Stimulated activated naive B cell treated with anti-CD40 and anti-IgM and Interleukin-4, amounts not matched to agents 10 μg/mL and 1 μg/mL and 100 μg/mL, for 72 hours (primary cell): ENCODE measurements at places on chromosomes 5 and 9.

DNA sequence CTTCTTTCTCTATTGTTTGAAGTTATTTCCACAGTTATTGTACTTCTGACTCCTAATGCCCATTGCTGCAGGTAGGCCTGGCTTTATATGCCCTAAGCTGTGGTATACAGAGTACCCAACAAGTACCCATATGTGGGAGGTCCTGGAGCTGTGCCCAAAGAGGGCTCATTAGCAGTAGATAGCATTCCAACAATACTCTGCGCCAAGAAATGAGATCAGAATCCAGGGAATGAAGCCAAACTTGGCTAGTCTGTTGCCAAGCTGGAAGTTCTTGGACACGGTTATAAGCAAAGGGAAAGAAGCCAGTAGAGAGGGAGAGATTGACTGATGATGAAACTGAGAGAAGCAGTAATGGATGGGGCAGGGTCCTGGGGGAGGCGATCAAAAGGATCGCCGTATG, 29.7 kb upstream of the FAM169A start:
- no peak for DNase-seq

- DNase-seq: no peak
Observed at GRCh38 chr9:16384993-16385392, 485.5 kb downstream of the BNC2 start.

DNA sequence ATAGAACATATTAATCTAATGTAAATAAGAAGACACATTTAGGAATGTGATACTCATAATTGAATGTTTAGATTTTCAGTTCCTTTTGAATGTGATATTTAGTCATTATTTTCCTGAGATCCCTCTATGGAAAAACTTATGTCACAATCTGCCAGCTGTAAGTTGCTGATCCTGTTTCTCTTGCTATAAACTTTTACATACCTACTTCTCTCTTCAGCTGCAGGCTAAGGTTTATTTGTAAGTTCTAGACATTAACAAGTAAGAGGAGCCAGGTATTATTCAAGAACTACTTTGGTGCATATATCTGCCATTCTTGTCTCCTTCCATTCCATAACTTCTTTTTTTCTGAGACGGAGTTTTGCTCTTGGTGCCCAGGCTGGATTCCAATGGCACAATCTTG, 462.4 kb downstream of the PRR16 start:
- DNase-seq: no peak

DNA sequence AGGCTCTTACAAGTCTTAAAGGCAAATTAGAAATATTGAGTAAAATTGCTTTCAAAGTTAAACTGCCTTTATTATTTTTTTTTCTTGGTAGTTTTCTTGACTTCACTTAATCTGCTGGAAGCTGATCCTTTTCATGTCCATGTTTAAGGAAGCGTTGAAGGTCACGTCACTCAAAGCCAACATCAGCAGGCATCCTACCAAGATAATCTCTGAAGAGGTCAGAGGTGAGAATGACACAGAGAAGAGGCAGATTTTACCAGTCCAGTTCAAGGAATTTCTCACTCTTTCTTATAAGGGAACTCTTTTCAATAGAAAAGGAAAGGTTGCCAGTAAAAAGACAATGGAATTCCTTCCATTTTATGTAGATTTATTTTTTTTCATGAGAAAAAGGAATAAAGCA, 259.8 kb downstream of the ANXA1 start:
- DNase-seq: no peak

- DNase-seq: no peak
Observed at GRCh38 chr5:82735160-82735789, 341.9 kb downstream of the TMEM167A start.

DNA sequence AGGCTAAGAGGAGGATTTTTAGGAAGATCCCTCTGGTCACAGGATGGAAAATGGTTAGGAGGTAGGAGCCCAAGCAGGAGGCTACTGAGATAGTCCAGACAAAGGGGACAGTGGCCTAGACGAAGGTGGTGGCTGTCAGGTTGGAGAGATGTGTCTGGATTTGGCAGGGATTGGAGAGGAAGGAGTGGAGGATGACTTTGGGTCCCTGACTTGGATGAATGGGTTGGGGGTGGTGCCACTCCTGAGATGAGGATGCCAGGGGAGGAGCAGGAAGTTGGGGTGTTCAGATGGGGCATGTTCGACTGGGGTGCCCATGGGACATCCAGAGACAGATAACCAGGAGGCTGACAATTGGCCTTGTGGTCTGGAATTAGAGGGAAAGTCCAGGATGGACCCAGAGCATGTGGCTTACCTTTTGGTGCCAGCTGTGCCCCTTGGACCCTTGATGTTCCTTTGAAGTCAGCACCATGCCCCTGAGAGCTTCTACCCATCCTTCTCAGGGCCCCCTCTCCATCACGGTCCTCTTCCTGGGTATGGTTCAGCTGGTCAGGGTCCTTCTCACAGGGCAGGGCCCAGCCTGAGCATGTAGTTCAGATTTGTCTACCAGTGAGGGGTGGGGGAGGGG, 15.1 kb upstream of the IGFBPL1 start:
- no peak for DNase-seq

DNA sequence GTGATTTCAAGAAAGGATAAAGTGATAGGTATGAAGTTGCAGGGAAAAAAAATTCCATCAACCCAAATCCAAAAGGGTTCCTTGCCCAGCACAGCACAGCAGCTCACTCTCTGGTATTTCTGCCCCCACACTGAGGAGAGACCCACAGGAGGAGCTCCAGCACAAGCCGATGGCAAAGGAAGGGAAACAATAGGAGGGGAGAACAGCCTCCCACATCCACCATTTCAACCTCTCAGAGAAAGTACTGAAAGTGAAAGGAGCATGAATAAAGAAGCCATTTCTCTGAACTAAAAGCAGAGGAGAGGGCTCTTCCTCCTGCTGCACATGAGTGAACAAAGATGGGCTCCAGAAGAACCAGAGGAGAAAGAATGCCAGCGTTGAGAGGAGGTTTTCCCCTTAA, 54.9 kb upstream of the ZSWIM6 start:
- no peak for DNase-seq

DNA sequence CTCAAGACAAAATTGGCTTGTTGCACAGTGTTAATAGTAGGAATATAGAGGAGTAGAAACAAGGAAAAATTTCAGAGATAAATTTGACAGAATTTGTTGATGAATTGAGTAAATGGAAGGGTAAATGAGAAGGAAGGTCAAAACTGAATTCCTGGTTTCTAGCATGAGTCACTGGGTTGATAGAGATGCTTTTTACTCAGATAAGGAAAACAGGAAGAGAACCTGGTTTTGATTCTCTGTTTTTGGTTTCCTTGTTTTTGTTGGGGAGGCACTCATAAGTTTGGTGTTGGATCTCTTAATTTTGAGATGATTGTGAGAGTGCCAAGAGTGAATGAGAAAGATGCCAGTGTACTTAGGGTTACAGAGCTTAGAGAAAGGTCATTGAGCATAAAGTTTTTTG, 7.1 kb downstream of the LRRC70 start:
- no peak for DNase-seq

GRCh38 chr5:146116361-146116760, 11.0 kb upstream of the PLAC8L1 start:
- no peak for DNase-seq

GRCh38 chr9:109310486-109310901, 10.4 kb downstream of the EPB41L4B start:
- DNase-seq: no peak

DNA sequence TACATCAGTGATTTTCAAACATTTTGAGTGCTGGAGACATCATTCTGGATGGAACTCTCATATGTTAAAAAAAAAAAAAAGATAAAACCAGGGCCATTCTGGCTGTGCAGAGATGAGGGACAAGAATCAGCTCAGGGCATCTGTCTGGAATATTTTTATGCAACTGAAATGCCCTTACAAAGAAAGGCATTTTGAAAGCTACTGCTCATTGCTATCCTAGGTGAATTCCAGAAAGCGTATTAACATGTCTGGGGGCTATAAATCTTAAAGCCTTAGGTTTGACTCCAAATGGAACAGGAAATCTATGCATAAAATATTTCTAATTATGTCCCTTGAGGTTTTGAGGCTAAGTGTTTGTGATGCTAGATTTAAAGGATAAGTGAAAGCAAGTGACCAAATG, 14.9 kb upstream of the PCSK1 start:
- no peak for DNase-seq

GRCh38 chr5:38060354-38060753, 198.0 kb upstream of the EGFLAM start:
- no peak for DNase-seq

DNA sequence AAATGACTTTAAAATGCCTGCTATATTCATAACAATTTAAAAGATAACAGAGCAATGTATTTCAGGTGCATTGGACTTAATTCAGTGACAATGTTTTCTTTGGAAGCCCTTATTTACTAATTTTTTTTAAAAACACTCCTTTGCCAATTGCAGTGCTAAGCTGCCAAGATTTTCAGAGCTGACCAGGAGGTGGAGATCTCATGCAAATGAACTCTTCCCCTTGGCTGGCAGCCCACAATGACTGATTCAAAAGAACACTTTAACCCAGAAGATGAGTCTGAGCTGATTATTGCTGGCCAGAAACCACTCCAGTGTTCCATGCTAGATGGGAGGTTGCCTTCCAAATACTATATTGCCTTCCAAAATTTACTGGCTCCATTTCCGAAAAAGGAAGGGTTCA, 128.3 kb upstream of the CCNH start:
- DNase-seq: no peak

DNA sequence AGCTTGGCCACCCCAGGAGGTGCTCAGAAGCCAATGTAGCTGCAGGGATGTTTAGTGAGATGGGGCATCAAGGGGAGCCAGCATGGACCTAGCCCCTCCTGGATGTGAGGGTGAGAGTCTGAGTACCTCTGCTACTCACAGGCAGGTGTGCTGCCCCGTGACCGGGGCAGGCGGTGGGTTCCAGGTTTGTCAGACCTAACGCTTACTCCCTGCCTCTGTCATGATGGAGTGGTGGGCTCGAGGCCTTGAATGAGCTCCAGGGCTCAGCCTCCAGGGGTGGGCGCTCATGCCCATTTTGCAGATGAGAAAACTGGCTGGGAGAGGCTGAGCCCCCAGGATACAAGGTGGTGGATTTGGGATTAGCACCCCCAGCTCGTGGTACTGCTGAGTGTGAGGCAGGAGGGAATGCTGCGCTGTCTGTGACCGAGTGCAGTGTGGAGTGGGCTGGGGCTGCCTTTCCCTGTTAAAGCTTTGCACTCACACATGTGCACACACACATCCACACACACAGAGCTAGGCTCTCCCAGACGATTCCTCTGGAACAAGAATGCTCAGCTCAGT, 1.5 kb downstream of the RXRA start:
- DNase-seq: no peak

GRCh38 chr5:52867809-52868208, 80.1 kb downstream of the ITGA1 start:
- no peak for DNase-seq

GRCh38 chr5:177491429-177491945, 5.9 kb downstream of the PDLIM7 start:
- DNase-seq: no peak

- DNase-seq: no peak
Observed at GRCh38 chr9:69157751-69158466, 16.2 kb upstream of the TJP2 start.

DNA sequence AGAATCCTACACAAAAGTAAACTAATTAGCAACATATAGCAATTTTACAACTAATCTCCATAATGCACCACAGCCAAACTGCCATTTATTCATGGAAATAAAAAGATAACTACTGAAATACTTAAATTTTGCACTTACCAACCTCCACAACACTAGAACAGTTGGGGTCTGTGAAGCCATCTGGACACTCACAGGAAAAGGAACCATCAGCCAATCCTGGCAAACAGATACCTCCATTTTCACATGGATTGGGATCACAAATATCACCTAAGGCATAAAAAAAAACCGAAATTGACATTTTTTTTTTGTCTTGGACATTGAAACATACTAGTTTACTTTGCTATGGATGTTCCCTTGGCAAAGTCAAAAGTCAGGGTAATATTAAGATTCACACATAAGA, 130.7 kb downstream of the EDIL3 start:
- DNase-seq: no peak

- DNase-seq: no peak
Observed at GRCh38 chr5:40082313-40082712, 597.4 kb upstream of the PTGER4 start.

DNA sequence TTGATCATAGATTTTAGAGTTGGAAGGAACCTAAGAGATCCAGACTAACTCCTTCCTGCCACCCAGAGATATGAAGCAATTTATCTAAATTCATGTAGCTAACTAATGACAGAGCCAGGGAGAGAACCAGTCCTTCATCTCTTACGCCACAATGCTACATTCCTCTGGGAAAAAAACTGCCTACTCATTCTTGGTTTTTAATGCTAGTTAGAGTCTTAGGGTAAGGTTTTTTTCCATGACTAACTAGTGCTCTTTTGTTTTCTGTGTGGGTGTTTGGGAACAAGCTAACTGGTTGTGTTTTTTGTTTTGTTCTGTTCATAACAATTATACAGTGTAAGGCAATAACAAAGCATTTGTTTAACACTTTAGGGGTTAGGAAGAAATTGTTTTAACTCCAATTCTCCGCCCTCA, 52.4 kb downstream of the SLC44A1 start:
- DNase-seq: no peak

DNA sequence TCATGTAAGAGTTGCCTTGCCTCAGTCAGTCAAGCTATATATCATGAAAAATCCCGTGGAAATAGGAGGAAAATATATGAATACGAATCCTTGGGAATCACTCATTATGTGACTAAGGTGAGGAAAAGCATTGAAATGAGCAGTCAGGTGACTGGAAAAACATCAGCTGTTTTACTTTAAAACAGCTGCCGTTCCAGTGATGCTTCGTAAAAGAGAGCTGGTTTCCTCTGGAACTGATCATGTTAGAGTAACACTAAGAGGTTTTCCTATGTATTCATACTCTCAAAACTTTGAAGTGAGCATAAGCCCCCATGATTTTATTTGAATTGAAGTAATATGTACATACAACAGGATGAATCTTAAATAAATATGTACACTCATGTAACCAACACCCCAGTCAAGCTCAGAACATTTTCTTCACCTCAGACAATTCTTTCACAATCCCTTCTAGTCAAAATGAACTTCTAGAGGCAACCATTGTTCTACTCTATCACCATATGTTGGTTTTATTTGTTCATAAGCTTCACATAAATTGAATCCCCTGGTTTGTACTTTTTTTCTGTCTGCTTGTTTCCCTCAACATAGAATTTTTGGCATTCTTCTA, 107.7 kb downstream of the SLC25A46 start:
- no peak for DNase-seq

GRCh38 chr9:95005278-95006143, 279.0 kb downstream of the AOPEP start:
- no peak for DNase-seq

DNA sequence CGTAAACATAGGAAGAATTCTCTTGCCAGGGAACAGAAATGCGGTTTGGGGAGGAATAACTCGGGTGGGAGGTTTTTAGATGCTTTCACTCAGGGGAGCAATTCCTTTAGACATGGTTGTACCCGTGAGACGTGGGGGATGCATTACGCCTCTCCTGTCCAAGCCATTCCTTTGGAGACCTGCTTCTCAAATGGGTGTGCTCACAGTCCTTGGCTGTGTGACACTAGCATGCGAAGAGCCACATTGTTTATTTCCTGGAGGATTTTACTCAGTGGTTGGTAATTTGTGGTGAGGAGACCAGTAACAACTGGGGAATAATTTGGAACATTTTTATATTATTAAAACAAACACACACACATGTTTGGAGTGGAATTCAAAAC, 18.5 kb downstream of the COL15A1 start:
- no peak for DNase-seq

- DNase-seq: no peak
Observed at GRCh38 chr9:88979021-88979420, 12.2 kb upstream of the S1PR3 start.

- DNase-seq: no peak
Observed at GRCh38 chr9:99606957-99607356, 214.7 kb upstream of the NR4A3 start.

- no peak for DNase-seq
Observed at GRCh38 chr9:135037521-135038250, 49.8 kb upstream of the OLFM1 start.
